B cell (primary cell): ENCODE measurements at places on chromosomes 6 and 20. TPM values are rescaled to one million over a fixed set of nuclear protein-coding genes. Genes with fewer than 3 reads are reported as not detected.

DNA sequence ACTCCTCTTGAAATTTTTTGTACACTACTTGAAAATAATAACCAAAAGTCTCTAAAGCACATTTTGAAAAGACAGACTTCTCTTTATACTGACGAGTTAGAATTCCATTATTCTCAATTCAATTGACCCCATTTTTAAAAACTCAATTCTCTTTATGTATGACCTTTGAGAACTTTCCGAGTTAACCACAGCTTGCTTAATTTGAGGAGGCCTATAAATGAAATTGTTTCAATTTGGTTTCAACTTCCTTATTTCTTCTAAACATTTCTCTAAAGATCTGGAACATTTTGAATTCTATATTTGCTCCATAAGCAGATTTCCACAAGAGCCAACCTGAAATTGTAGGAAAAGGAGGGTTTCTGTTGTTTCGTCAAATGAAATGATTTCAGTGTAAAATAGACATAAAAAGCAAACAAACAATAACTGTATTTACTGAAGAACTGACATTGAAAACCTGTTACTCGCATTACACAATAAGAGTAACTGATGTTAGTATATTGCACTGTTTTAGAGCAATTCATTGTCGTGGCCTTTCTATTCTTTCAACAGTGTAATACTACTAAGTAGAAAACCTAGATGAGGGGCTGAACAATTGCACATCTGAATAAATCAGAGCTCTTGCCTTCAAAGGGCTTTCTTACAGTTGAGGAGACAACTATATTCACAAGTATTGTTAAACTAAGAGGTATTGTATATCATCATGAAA is 223.6 kb downstream of the HIVEP2 start:
- no peak overlapping the region for H3K27ac ChIP-seq
- H3K4me3 ChIP-seq = no peak overlapping the region
- no peaks in the 10 kb centered on the region for H3K27me3 ChIP-seq
- peak; percentile 13 for DNase-seq
- no peaks in the 10 kb centered on the region for H3K36me3 ChIP-seq

- peaks cover 13% of the 10 kb centered on the region for H3K4me1 ChIP-seq
- peak; percentile 85 for DNase-seq
- no peaks in the 10 kb centered on the region for H3K36me3 ChIP-seq
- H3K27ac ChIP-seq = peak overlapping the region; percentile 34
Observed at GRCh38 chr6:107847844-107848802, 24.0 kb upstream of the SCML4 start.

- no peak overlapping the region for H3K4me3 ChIP-seq
- H3K27me3 ChIP-seq = no peaks in the 10 kb centered on the region
- H3K4me1 ChIP-seq = no peaks in the 10 kb centered on the region
- no peak overlapping the region for H3K27ac ChIP-seq
- DNase-seq = no peak
Observed at GRCh38 chr20:52953020-52953419, 19.1 kb upstream of the TSHZ2 start.

GRCh38 chr6:155913816-155914215 is 458.2 kb upstream of the NOX3 start:
- no peaks in the 10 kb centered on the region for H3K36me3 ChIP-seq
- no peak overlapping the region for H3K4me3 ChIP-seq
- no peaks in the 10 kb centered on the region for H3K27me3 ChIP-seq
- no peak overlapping the region for H3K27ac ChIP-seq

The PYGB gene
- total RNA-seq = 30.6 and 30.8 TPM in 2 replicates

The RAD21L1 gene
- not detected in 2 replicates for total RNA-seq

The USP49 gene
- 7.5 and 9.9 TPM in 2 replicates for total RNA-seq

DNA sequence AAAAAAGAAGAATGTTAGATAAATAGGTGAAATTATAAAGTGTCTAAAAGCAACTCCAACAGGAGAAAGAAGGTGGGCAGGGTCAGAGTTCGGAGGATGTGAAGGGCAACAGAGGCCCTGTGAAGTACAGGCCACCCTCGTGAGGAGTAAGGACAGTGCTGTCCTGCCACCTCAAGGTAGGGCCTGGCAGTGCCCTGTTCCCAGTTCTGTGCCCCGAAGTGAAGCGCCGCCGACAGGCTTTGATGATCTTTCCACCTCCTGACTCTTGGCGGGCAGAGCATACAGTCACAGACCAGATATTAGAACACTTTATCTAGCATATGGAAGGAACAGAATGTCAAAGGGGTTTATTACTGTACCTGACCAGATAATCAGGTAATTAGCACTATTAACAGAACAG is 75.8 kb downstream of the GJA10 start:
- H3K36me3 ChIP-seq = peaks cover 66% of the 10 kb centered on the region
- H3K4me1 ChIP-seq = no peaks in the 10 kb centered on the region
- no peaks in the 10 kb centered on the region for H3K27me3 ChIP-seq
- H3K4me3 ChIP-seq = no peak overlapping the region
- no peak for DNase-seq
- H3K27ac ChIP-seq = no peak overlapping the region

- peaks cover 18% of the 10 kb centered on the region for H3K36me3 ChIP-seq
- H3K4me3 ChIP-seq = no peak overlapping the region
- peak; percentile 57 for DNase-seq
- no peaks in the 10 kb centered on the region for H3K27me3 ChIP-seq
- H3K4me1 ChIP-seq = peaks cover 53% of the 10 kb centered on the region
Observed at GRCh38 chr20:31717478-31718201, 5.0 kb downstream of the BCL2L1 start.

DNA sequence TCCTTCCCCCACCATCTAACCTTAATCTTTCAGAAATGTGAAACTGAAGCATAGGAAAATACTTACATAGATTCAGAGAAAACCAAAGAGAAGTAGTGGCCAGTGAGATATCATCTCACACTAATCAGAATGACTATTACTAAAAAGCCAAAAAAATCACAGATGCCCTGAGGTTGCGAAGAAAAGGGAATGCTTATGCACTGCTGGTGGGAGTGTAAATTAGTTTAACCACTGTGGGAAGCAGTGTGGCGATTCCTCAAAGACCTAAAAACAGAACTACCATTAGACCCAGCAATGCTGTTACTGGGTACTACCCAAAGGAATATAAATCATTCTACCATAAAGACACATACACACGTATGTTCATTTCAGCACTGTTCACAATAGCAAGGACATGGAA is 9.2 kb upstream of the PREX1 start:
- no peak for DNase-seq
- H3K4me3 ChIP-seq = no peak overlapping the region
- H3K4me1 ChIP-seq = peaks cover 26% of the 10 kb centered on the region
- H3K36me3 ChIP-seq = no peaks in the 10 kb centered on the region
- H3K27ac ChIP-seq = no peak overlapping the region

- peaks cover 19% of the 10 kb centered on the region for H3K27me3 ChIP-seq
- no peak for DNase-seq
- H3K4me3 ChIP-seq = no peak overlapping the region
Observed at GRCh38 chr6:7546896-7547295, 5.4 kb downstream of the DSP start.
